Sigmoid colon (tissue), 7 donors: ENCODE measurements at places on chromosomes 4 and X. TPM values are rescaled to one million over a fixed set of nuclear protein-coding genes. Genes with fewer than 3 reads are reported as not detected.

DNA sequence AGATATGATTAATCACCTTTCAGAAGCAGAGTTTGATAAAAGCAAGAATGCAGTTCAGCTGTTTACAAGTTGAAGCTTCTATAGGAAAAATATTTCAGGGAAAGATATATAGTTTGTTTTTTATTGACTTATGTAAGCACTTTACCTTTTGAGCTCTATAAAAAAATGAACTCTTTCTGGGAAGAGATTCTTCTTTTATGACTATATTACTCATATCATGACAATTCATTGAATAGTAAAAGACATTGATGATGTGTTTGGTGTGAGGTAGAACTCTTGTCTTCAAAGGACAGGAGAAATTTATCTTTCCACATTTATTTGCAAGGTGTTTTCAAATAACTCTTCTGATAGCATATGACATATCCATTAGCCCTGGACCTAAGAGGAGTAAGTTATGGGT is 156.6 kb downstream of the SLC4A4 start:
- no peak overlapping the region for H3K27ac ChIP-seq
- H3K4me3 ChIP-seq, result no peak overlapping the region
- no peaks in the 10 kb centered on the region for H3K36me3 ChIP-seq
- no peaks in the 10 kb centered on the region for H3K27me3 ChIP-seq
- no peak for DNase-seq
- no peaks in the 10 kb centered on the region for H3K4me1 ChIP-seq

- no peaks in the 10 kb centered on the region for H3K36me3 ChIP-seq
- no peak overlapping the region for H3K4me3 ChIP-seq
- H3K27me3 ChIP-seq, result no peaks in the 10 kb centered on the region
- DNase-seq, result no peak
- H3K4me1 ChIP-seq, result peaks cover 31% of the 10 kb centered on the region
These were observed 68.5 kb downstream of the AFF1 start for GRCh38 chr4:87003266-87003665.

- no peak overlapping the region for H3K27ac ChIP-seq
- no peaks in the 10 kb centered on the region for H3K36me3 ChIP-seq
- DNase-seq, result no peak
- H3K4me1 ChIP-seq, result no peaks in the 10 kb centered on the region
- no peaks in the 10 kb centered on the region for H3K27me3 ChIP-seq
- no peak overlapping the region for H3K4me3 ChIP-seq
These were observed 126.7 kb upstream of the MAGEE2 start for GRCh38 chrX:75911716-75912115.

GRCh38 chr4:123505095-123506010 is 108.8 kb downstream of the SPRY1 start:
- no peaks in the 10 kb centered on the region for H3K36me3 ChIP-seq
- peak overlapping the region; percentile 75 for H3K27ac ChIP-seq
- no peaks in the 10 kb centered on the region for H3K27me3 ChIP-seq
- H3K4me1 ChIP-seq, result no peaks in the 10 kb centered on the region
- H3K4me3 ChIP-seq, result peak overlapping the region; percentile 34

DNA sequence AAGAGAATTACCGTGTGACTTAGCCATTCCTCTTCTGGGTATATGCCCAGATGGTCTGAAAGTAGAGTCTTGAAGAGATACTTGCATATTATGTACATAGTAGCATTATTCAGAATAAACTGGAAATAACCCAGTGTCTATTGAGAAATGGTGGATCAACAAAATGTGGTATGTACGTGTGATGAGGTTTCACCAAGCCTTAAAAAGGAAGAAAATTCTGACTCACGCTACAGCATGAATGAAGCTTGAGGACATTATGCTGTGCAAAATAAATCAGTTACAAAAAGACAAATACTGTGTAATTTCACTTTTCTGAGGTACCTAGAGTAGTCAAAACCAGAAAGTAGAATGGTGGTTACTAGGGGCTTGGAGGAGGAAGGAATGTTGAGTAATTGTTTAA is 37.3 kb downstream of the GBA3 start:
- H3K36me3 ChIP-seq, result no peaks in the 10 kb centered on the region
- no peak overlapping the region for H3K4me3 ChIP-seq
- H3K27ac ChIP-seq, result no peak overlapping the region
- no peaks in the 10 kb centered on the region for H3K4me1 ChIP-seq
- DNase-seq, result no peak
- H3K27me3 ChIP-seq, result no peaks in the 10 kb centered on the region

- DNase-seq, result no peak
- no peaks in the 10 kb centered on the region for H3K4me1 ChIP-seq
- no peaks in the 10 kb centered on the region for H3K36me3 ChIP-seq
- H3K27ac ChIP-seq, result no peak overlapping the region
- H3K27me3 ChIP-seq, result no peaks in the 10 kb centered on the region
These were observed 107.3 kb downstream of the JADE1 start for GRCh38 chr4:128916832-128917231.

DNA sequence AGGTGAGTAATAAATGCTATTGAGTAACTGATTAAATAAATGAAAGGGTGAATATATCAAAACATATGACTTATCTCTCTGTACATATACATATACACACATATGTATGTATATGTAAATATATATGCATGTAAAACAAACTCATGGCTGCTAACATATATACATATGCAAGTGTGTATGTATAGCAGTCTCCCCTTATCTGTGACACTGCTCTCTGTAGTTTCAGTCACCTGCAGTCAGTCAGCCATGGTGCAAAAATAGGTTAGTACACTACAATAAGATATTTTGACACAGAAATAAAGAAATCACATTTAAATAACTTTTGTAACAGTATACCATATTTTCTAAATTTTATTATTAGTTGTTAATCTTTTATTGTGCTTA is 467.4 kb downstream of the EPHA5 start:
- no peak overlapping the region for H3K27ac ChIP-seq
- no peaks in the 10 kb centered on the region for H3K27me3 ChIP-seq
- no peaks in the 10 kb centered on the region for H3K36me3 ChIP-seq
- DNase-seq, result no peak
- no peak overlapping the region for H3K4me3 ChIP-seq
- no peaks in the 10 kb centered on the region for H3K4me1 ChIP-seq

DNA sequence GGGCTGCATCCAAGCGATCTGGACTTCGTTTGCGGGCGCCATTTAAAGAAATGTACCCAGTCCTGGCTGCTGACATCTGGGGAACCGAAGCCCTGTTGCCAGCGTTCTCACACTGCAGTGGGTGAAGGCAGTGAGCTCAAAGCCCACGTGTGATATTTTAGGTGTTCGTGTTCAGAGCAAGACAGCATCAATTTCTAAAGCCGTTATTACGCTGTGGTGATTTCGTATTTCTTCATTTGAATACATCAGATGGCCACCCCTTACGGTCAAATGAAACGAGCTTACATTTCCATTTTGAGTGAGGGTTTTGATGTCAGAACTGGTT is 376 bp upstream of the C4orf36 start:
- peak overlapping the region; percentile 16 for H3K27ac ChIP-seq
- H3K36me3 ChIP-seq, result no peaks in the 10 kb centered on the region
- H3K27me3 ChIP-seq, result no peaks in the 10 kb centered on the region
- peak overlapping the region; percentile 79 for H3K4me3 ChIP-seq
- no peaks in the 10 kb centered on the region for H3K4me1 ChIP-seq

GRCh38 chr4:134178706-134179105 is 22.9 kb downstream of the PABPC4L start:
- DNase-seq, result no peak
- no peak overlapping the region for H3K4me3 ChIP-seq
- H3K36me3 ChIP-seq, result no peaks in the 10 kb centered on the region

- H3K4me3 ChIP-seq, result no peak overlapping the region
- H3K27me3 ChIP-seq, result no peaks in the 10 kb centered on the region
- H3K36me3 ChIP-seq, result no peaks in the 10 kb centered on the region
- no peak overlapping the region for H3K27ac ChIP-seq
- DNase-seq, result no peak
- H3K4me1 ChIP-seq, result no peaks in the 10 kb centered on the region
These were observed 512.2 kb upstream of the INTU start for GRCh38 chr4:127120441-127121090.

GRCh38 chr4:178856139-178856800 is 1414.0 kb upstream of the AGA start:
- H3K27me3 ChIP-seq, result no peaks in the 10 kb centered on the region
- H3K4me3 ChIP-seq, result no peak overlapping the region
- H3K4me1 ChIP-seq, result no peaks in the 10 kb centered on the region
- no peak for DNase-seq

- no peaks in the 10 kb centered on the region for H3K27me3 ChIP-seq
- DNase-seq, result no peak
- H3K4me3 ChIP-seq, result no peak overlapping the region
- H3K27ac ChIP-seq, result no peak overlapping the region
These were observed 459.6 kb downstream of the AFF2 start for GRCh38 chrX:148960060-148960459.

- H3K27ac ChIP-seq, result no peak overlapping the region
- no peaks in the 10 kb centered on the region for H3K36me3 ChIP-seq
- no peaks in the 10 kb centered on the region for H3K4me1 ChIP-seq
These were observed 8.5 kb upstream of the NXF3 start for GRCh38 chrX:103101299-103102042.

DNA sequence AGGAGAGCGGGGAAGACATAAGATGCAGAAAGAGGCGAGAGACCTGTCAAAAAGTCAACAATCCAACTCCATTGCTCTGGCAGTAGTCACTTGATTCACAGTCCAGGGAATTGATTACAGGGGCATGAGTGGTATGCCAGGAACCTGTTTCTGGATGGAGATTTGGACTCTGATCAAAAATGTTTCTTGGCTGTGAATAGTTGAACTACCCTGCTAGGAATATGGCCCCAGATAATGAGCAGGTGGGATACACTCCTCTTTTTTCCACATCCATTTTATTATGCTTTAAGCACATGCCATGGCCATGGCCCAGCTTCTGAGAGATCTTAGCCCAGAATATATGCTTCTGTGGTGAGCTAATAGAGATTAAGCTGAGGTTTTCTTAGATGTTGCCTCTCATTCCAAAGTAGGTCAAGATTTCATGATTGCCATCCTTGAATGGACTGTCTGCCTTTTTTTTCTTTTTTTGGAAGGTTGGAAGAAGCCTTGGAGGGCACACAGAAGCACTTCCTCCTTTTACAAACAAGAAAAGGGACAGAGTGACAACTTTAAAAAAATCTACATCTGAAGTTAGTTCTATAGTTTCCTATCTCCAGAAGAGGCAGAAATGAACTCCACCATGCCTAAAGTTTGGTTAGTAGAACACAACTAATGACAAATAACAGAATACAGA is 121.9 kb downstream of the KIT start:
- DNase-seq, result no peak
- no peaks in the 10 kb centered on the region for H3K27me3 ChIP-seq
- no peak overlapping the region for H3K4me3 ChIP-seq
- H3K27ac ChIP-seq, result no peak overlapping the region

- H3K4me1 ChIP-seq, result peaks cover 7% of the 10 kb centered on the region
- H3K36me3 ChIP-seq, result no peaks in the 10 kb centered on the region
- H3K4me3 ChIP-seq, result no peak overlapping the region
- DNase-seq, result no peak
These were observed 35.9 kb downstream of the GRID2 start for GRCh38 chr4:92339676-92340075.

- H3K4me3 ChIP-seq, result no peak overlapping the region
- no peak for DNase-seq
- H3K36me3 ChIP-seq, result no peaks in the 10 kb centered on the region
These were observed 45.0 kb upstream of the RAB40AL start for GRCh38 chrX:102892103-102892502.

DNA sequence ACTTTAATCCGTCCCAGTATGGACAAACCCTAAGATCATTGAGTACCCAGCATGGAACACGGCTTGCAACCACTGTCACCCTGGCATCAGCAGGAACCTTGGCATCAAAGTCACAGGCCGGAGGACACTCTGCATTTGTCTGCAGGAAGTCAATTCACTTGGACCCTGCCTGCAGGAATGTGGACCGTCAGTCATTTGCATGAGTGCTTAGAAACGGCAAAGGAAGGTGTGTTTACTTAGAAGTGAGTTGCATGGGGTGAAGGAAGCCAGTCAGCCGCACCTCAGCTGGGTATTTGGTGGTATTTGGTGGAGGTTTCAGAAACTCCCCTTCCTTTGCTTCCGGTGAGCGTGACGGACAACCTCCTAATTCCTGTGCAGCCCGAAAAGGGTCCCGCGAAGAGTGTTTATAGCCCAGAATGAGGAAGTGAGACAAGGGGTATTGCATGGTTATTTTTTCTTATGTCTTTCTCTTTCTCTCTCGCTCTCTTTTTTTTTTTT is 15.5 kb downstream of the P2RY8 start:
- no peak overlapping the region for H3K4me3 ChIP-seq
- H3K27me3 ChIP-seq, result no peaks in the 10 kb centered on the region
- H3K36me3 ChIP-seq, result no peaks in the 10 kb centered on the region
- H3K4me1 ChIP-seq, result no peaks in the 10 kb centered on the region
- no peak overlapping the region for H3K27ac ChIP-seq

DNA sequence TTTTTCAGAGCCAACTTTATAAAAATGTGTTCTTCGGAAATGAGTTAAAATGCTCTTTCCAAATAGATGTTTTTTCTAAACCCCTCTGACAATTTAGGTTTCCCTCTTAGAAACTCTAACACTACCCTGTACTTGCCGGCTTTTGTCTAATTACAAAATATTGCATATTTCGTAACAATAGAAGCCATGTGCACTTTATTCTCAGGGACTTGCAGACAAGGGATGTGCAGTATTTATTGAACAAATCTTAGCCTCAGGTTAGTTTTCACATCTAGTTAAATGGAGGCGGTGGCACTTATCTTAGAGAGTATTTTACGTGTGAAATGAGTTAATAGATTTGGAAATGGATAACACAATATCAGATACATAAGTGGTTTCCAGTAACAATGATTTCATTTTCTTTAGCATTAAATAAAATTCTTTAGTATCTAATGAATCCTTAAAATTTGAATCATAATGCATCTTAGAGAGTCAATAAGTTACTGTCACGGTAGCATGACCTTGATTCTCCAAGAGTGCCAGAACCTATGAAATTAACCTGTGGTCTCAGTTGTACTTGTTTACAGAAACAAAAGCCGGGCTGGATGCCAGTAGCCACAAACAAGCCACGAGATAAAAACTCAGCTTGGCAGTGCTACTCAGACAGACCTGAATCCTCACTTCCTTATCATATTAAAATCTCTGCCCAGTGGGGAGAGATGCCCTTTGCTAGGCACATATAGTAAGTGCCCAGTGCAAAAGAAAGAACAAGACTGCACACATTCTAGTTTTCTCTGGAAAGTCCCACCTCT is 772 bp upstream of the PABPC4L start:
- no peak overlapping the region for H3K27ac ChIP-seq
- H3K4me1 ChIP-seq, result peaks cover 11% of the 10 kb centered on the region
- peak overlapping the region; percentile 70 for H3K4me3 ChIP-seq
- DNase-seq, result no peak
- no peaks in the 10 kb centered on the region for H3K27me3 ChIP-seq
- no peaks in the 10 kb centered on the region for H3K36me3 ChIP-seq

Gene NPY2R
- polyA plus RNA-seq, result not detected

Gene CFAP99
- polyA plus RNA-seq, result not detected

Gene BST1
- 7.4 TPM for polyA plus RNA-seq

Gene STAP1
- polyA plus RNA-seq, result 9.4 TPM

Gene PPP1R3F
- 5.4 TPM for polyA plus RNA-seq
